ENCODE measurements at places on chromosomes 5 and 9.
A peak's percentile ranks its signal among the peaks of the same experiment; 100 is the strongest.

DNA sequence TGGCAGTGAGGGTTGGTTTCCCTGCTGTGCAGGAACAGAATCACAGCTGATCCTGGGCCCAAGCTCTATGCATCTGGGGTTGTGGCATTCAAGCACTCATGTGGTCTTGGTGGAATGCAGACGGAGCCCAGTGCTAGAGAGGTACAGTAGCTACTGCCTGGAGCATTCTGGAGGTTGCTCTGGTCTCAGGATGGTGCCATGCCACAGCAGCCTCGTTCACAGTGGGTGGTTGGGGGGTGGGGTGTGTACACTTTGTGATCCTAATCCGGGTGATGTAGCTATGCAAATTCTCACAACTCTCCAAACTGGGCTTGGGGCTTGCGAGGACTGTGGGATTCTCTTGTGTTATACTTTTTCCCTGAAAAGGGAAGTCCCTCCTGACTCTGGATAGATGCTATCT is 45.2 kb downstream of the FGD3 start:
- no peak for DNase-seq

DNA sequence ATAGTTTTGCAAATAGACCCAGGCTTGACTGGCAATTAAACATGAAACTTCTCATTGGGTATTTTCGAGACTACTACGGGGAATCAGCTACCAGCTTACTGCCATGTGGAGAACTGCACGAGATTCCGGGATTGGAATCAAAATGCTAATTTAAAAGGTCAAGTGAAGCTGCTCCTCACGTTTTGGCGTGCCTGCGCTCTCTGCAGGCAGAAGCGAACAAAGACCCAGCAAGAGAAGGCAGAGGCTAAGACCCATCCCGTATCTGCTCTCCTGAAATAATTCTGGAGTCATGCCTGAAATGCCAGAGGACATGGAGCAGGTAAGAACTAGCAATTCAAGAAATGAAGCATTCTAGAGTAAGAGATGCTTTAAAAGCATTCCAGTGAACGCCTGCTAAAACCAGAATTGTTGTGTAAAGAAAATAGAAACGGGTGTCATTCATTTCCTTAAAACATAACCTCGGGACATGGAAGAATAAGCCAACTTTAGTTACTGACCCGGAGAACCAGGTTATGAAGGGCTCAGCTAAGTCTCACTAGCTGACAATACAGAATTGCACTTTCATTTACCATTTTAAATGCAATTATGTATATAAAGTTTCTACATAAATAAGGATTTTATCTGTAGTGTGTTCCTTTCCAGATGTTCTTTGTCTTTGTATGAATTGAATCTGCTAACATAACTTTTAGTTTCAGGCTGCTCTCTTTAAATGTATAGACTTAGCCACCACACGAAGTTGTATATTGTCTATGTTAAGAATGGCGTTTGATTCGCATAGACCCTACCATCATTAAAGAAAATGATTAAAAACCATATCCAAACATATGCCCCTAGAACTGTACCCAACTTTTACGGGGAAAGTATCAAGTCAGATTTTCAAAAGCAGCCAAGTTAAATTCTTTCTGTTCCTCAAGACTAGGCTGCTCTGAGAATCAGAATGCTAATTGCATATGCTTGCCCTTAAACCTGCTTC is 2.0 kb upstream of the MAT2B start:
- no peak for DNase-seq

DNA sequence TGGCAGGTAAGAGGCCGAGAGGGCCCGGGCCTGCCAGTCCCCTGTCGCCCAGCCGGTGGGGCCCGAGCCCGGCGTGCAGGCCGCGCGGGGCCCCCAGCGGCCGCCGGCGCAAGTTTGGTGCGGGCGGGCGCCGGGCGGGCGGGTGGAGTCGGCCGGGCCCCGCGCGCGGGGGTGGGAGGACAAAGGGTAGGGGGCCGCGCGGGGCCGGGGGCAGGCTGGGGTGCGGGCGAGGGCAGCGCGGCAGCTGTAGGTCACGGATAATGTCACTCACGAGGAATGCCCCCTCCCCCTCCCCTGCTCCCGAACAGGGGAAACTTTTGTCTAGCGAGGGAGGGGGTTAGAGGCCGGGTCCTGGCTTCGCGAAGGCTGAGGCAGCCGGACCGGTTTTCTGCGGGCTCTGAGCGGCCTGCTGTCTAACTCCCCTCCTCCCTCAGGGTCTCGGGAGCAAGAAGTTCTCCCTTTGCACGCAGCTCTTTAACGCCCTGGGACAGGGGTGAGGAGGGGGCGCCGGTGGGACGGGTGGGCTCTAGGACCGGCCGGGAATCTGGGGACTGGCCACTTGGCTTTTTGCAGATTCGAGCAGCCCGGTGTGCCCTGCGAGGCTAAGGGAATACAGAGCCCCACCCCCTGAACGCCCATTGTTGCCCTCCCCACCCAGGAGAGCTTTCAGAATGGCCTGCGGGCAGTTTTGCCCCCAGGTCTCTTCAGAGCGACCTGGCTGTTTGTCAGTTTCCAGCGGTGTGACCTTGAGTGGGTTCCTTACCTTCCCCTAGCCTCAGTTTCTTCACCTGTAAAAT is 21.3 kb upstream of the NDST1 start:
- no peak for DNase-seq

DNA sequence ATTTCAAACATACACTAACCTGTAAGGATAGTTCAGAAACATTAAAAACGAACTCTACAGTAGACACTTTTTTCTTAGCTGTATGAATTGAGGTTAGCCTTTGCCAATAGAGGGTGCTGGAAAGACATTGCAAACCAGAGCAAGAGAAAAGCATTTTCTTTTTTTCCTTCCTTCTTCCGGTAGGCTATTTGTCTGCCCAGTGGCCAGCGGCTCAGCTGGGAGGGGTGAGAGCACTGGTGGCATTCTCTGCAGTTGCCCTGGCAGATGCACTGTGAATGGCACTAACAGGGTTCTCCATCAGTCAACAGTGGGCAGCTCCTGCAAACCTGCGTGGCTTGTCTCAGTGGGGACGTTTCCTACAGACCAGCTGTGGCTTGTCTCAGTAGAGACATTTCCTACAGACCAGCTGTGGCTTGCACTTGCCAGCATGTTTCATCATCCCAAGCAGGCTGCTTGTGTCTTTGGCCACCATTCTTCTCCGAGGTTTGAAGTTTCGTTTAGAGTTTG is 984.5 kb upstream of the CDH18 start:
- DNase-seq, result peak; percentile 16

DNA sequence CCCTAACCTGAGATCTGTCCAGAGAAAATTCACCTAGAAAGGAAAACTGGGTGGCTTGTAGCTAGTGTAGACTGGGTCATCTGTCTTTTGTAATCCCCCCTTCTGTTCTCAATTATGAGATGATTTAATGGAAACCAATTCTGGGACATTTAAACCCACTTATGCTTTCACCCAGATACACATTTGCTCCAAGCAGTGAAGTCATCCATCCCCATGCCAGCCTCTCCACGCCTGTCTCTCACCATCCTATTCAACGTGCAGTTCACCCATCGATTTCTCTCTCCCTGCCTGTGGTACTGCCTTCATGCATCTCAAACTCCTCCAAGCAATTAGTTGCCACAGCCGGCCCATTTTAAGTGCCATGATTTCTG is 1.8 kb downstream of the PHF19 start:
- DNase-seq, result no peak

DNA sequence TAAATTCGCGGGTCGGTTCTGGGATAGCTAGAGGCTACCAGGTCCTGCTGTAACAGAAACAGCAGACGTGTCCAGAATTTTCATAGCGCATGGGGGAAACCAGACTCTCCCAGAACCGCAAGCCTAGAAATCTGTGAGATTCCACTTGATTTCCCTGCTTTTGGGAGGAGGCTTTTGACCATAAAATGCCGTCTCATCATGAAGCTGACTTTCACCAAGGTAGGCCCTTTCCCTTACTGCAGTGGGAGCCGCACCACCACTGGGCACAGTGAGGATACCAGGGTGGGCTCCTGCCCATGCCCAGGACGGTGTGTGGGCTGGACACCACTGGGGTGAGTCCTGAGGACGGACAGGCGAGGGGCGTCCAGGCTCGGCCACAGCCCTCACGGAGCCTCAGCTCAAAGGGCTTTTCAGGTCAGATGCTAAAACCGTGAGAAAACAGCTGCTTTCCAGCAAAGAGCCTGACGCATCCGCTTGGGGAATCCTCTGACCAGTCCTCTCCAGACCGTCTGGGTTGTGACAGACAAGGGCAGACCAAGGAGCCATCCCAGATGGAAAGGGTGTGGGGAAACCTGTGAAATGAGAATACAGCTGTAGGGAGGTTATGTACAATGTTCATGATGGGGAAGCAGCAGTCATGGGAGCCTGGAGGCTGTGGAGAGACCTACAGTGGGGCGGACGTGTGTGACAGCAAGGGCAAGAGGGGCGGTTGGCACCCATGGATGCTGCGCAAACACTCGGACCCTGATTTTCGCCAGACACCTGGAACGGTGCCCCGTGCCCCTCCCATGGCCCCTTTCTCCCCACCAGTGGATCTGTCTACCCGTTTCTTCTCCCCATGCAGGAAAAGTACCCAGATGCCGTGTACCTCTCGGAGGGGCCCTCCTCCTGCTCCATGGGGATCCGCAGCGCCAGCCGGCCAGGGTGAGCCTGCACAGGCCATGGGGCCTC is 59.2 kb downstream of the IPPK start:
- no peak for DNase-seq

DNA sequence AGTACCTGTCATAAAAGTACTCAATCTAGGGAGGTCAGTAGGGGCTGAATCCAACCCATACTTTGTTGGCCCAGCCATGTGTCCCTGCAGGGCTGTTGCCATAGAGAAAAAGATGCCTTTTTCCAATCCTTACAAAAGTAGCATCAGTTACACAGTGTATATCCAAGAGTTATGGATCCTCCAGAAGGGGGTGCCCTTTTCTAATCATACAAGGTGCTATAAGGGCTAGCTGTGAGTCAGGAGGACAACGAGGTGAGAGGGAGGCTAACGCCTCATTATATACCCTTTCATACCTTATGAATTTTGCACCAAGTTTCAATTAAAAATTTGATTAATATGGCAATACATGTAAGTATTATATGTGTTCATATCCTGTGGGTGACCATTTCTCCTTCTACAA is 4.8 kb downstream of the KIAA0825 start:
- no peak for DNase-seq

GRCh38 chr9:113178087-113178486 is 27.3 kb downstream of the SLC31A2 start:
- DNase-seq, result no peak

DNA sequence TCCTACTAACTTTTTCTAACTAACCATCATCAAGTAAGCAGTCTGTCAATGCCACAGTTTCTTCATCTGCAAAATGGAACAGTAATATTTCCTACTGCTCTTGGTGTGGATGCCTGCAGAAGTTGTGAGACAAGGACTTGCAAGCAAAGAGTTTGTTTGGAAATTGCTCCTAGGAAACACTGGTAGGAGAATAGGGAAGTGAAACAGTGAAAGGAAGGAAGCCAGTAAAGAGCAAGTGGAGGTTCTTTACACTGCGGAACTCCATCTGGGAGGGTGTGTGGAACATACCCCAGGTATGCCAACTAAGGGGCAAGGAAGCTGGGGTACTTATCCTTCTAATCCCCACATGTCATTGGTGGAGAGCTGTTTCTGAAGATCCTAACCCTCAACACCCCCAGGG is 119.9 kb downstream of the FOXD1 start:
- DNase-seq, result no peak

DNA sequence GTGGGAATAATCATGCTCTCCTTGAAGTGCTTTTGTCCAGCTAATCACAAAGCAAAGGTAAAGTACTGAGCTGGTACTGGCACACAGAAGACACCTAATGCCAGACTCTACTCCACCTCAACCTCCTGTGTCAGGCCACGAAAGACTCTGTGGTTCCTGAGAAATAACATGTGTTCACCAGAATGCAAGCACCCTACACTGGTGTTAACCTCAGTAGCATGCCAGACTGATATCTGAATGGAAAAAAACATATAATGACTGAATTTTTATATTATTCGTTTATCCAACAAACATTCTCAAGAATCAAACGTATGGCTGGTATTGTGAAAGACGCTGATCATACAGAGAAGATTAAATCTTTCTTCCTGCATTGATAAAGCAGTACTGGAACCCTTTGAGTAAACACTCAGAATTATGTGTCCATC is 97.1 kb upstream of the IFNE start:
- DNase-seq, result no peak

DNA sequence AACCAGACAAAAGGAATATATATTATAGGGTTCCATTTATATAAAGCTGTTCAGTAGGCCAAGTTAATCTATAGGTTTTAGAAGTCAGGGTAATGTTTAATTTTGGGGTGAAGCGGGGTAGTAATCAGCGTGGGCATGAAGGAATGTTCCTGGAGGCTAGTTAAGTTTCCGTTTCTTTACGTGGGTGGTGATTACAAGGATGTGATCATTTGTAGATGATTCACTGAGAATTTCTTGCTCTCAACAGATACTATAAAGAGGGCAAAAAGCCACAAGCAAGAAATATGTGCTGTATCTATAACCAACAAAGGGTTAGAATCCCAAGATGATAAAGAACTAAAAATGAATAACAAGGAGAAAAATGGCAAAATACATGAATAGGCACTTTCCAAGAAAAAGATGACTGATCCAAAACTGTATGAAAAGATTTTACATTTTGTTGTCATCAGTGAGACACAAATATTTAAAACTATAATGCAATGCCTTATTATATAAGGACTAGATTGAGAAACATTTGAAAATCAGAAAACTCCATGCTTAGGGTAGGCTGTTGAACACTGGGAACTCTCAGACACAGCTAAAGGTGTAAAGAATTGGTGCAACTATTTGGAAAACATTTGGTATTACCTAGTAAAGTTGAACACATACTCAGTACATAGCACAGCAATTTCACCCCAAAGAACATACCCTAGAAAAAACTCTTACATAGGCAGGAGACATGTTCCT is 224.3 kb upstream of the S1PR3 start:
- peak; percentile 96 for DNase-seq

DNA sequence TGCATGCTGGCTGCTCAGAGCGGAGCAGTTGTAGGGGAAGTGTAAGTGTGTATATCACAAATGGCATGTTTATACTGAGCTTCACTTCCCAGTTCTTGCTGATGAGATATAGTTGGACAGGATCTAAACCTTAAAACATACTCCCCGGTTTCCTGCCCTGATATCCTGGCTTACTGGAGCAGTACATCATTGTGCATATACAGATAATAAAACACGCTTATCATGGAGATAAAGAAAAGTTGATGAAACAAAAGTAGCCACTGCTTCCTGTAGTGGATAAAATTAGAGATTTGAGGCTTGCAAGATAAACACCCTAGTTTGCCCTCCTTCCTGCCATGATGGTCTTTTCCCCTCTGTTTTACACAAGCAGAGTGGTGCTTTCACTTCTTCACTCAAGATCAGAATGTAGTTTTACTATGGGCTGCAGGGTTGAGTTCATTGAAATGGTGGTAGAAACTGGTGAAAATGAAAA is 15.0 kb downstream of the NPR3 start:
- DNase-seq, result no peak

GRCh38 chr5:142390334-142390733 is 65.5 kb upstream of the SPRY4 start:
- DNase-seq, result no peak

- no peak for DNase-seq
Observed at GRCh38 chr9:87181670-87182069, 234.4 kb upstream of the GAS1 start.

All from epithelial cell of prostate (primary cell).